ENCODE measurements at places on chromosomes 7 and 10.

- no peak for DNase-seq
Measured at GRCh38 chr10:29012926-29013554, 275.8 kb upstream of the LYZL1 start.

DNA sequence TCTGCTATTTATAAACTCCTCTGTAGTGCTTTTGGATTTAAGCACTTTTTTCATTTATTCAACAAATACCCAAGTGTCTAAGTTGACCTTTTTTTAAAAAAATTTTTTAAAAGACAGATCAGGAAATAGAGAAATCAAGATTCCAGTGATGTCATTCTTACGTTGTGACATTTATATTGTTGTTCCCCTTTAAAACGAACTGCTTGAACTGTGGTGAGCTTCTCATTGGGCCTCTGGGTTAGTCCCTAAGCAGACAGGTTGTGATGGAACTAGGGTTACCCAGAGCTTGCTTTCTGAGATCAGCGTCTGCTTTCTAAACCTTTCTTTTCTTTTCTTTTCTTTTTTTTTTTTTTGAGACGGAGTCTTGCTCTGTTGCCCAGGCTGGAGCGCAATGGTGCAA, 22.4 kb downstream of the GATA3 start:
- DNase-seq = no peak

- no peak for DNase-seq
Measured at GRCh38 chr7:39623732-39624441, 515 bp downstream of the RALA start.

- no peak for DNase-seq
Measured at GRCh38 chr10:131703941-131704340, 196.9 kb upstream of the PPP2R2D start.

- no peak for DNase-seq
Measured at GRCh38 chr10:95363303-95363912, 72.6 kb upstream of the PDLIM1 start.

Measured in stimulated activated CD8-positive, alpha-beta memory T cell treated with anti-CD3 and anti-CD28 coated beads, Interleukin-15, amount 100 ng/mL, for 4 hours (primary cell).